ENCODE measurements at places on chromosomes 5 and 9. TPM values are rescaled to one million over a fixed set of nuclear protein-coding genes. Genes with fewer than 3 reads are reported as not detected.

- H3K4me3 ChIP-seq = no peak overlapping the region
- no peaks in the 10 kb centered on the region for H3K27me3 ChIP-seq
- no peak for DNase-seq
- peaks cover 31% of the 10 kb centered on the region for H3K4me1 ChIP-seq
- no peaks in the 10 kb centered on the region for H3K36me3 ChIP-seq
- no peak overlapping the region for H3K27ac ChIP-seq
Observed at GRCh38 chr5:142841511-142842265, 71.5 kb downstream of the ARHGAP26 start.

DNA sequence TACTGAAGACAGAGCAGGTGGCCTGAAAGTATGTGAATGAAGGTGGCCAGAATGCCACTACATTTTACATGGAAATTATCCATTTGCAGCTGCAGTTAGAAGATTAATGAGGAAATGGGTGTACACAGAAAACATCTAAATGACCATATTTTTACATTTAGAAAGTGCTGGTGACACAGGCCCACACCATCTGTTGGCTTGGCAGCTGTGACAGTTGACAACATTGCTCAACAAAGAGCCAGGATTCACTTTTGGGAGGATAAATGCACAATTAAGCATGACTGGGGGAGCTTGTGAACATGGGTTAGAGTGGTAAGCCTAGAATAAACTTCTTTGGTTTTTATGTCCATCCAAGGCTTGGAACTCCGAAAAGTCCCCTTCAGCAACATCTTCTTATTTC is 360.5 kb downstream of the KCTD16 start:
- no peaks in the 10 kb centered on the region for H3K27me3 ChIP-seq
- H3K27ac ChIP-seq = no peak overlapping the region
- DNase-seq = no peak
- no peak overlapping the region for H3K4me3 ChIP-seq

GRCh38 chr5:52771343-52772039 is 16.2 kb upstream of the ITGA1 start:
- H3K4me1 ChIP-seq = peaks cover 34% of the 10 kb centered on the region
- peak; percentile 63 for DNase-seq
- no peaks in the 10 kb centered on the region for H3K36me3 ChIP-seq
- no peak overlapping the region for H3K4me3 ChIP-seq

DNA sequence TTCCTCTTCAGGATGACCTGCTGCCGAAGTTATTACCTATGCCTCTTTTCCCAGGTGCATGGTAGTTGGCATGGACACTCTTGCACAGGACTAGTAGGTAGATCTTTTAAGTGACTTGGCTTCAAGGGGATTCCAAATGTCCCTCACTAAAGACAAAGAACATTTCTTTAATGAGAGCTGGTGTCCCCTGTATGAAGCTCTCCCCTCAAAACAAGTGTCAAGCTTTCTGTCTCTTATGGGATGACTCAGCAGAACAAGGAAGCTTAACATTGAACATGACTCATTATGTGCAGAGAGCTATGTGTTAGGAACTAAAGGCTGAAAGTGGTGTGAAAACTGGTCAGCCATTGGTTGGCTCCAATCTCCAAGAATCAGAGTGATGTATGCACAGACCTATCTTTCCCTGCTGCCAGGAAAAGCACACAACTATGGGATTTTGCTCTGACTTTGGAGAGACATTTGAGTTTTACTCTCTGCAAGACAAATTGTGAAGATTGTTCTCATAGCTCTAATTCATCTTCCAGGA is 120.5 kb downstream of the PRDM6 start:
- no peaks in the 10 kb centered on the region for H3K4me1 ChIP-seq
- no peak overlapping the region for H3K4me3 ChIP-seq
- H3K27ac ChIP-seq = no peak overlapping the region
- H3K27me3 ChIP-seq = peaks cover 3% of the 10 kb centered on the region

- H3K4me3 ChIP-seq = no peak overlapping the region
- H3K4me1 ChIP-seq = peaks cover 55% of the 10 kb centered on the region
- no peak overlapping the region for H3K27ac ChIP-seq
- H3K27me3 ChIP-seq = no peaks in the 10 kb centered on the region
Observed at GRCh38 chr9:123684393-123685149, 245.4 kb downstream of the DENND1A start.

GRCh38 chr5:32027093-32027716 is 146.9 kb downstream of the GOLPH3 start:
- no peaks in the 10 kb centered on the region for H3K4me1 ChIP-seq
- H3K27me3 ChIP-seq = no peaks in the 10 kb centered on the region
- no peak overlapping the region for H3K4me3 ChIP-seq
- no peak for DNase-seq
- no peak overlapping the region for H3K27ac ChIP-seq

DNA sequence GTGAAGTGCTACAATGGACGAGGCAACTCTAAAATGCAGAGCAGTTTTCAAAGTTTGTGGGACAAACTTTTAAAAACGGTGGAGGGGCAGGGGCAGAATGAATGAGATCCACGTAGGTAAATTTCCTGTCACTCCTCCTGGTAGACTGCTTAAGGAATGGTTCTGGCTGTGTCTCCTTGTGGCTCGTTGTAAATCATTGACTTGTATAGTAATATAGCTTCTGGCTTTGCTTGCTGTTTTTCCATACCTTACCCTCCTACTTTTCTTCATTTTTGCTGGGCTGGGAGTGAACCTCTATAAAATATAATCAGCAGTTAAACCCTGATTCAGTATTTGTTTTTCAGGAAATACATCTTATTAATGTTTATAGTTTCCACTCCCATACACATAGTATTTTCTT is 235.7 kb downstream of the TUSC1 start:
- H3K4me3 ChIP-seq = no peak overlapping the region
- DNase-seq = no peak
- H3K4me1 ChIP-seq = no peaks in the 10 kb centered on the region
- H3K27ac ChIP-seq = no peak overlapping the region
- H3K36me3 ChIP-seq = no peaks in the 10 kb centered on the region

DNA sequence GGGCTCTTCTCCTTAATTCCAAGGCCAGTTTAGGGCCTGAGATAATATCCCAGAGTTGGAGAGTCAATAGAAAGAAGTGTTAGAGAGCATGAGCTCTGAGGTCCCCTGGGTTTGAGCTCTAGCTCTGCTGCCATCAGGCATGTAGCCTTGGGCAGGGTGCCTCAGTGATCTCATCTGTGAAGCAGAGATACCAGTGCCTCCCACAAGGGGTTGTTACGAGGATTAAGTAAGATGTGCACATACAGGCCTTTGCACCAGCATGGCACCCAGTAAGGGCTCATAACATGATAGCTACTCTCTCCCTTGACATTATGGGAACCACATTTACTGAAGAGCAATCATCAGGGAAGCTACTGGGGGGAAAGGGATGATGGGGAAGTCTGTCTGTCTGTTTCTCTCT is 265.7 kb downstream of the HSPA4 start:
- no peak overlapping the region for H3K27ac ChIP-seq
- H3K4me3 ChIP-seq = no peak overlapping the region
- DNase-seq = no peak

DNA sequence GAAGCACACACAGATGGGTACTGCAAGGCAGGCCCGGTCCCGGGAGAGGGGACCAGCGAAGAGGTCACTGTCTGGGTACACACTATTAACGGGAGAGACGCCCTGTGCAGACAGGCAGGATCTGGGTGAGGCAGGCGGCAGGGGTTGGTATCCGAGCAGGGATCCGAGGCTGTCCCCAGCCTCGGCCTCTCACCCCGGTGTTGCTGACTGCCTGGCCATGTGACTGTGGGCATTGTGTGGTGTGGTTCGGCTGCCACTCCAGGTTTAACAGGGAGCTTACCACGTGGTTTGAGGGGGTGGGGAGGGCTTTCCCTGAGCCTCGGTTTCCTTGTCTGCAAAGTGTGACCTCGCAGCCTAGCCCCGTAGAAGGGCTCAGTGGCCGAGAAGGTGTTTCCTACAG is 11.1 kb upstream of the RALGDS start:
- no peaks in the 10 kb centered on the region for H3K27me3 ChIP-seq
- H3K36me3 ChIP-seq = peaks cover 17% of the 10 kb centered on the region
- no peak for DNase-seq

GRCh38 chr9:98530806-98531386 is 177.8 kb downstream of the GABBR2 start:
- H3K27ac ChIP-seq = no peak overlapping the region
- peaks cover 6% of the 10 kb centered on the region for H3K27me3 ChIP-seq
- no peak for DNase-seq
- H3K4me1 ChIP-seq = no peaks in the 10 kb centered on the region
- H3K4me3 ChIP-seq = no peak overlapping the region

- H3K36me3 ChIP-seq = no peaks in the 10 kb centered on the region
- no peak overlapping the region for H3K4me3 ChIP-seq
- H3K27ac ChIP-seq = no peak overlapping the region
- H3K27me3 ChIP-seq = peaks cover 6% of the 10 kb centered on the region
- peaks cover 5% of the 10 kb centered on the region for H3K4me1 ChIP-seq
- DNase-seq = no peak
Observed at GRCh38 chr5:96629774-96630173, 32.4 kb upstream of the CAST start.

- H3K4me3 ChIP-seq = no peak overlapping the region
- H3K36me3 ChIP-seq = peaks cover 39% of the 10 kb centered on the region
- H3K27me3 ChIP-seq = no peaks in the 10 kb centered on the region
- H3K4me1 ChIP-seq = peaks cover 27% of the 10 kb centered on the region
- DNase-seq = no peak
Observed at GRCh38 chr5:139597134-139597533, 36.0 kb downstream of the UBE2D2 start.

- DNase-seq = no peak
- no peaks in the 10 kb centered on the region for H3K36me3 ChIP-seq
- H3K27ac ChIP-seq = no peak overlapping the region
- H3K4me1 ChIP-seq = no peaks in the 10 kb centered on the region
- H3K4me3 ChIP-seq = no peak overlapping the region
Observed at GRCh38 chr9:107118863-107119624, 164.0 kb upstream of the RAD23B start.

DNA sequence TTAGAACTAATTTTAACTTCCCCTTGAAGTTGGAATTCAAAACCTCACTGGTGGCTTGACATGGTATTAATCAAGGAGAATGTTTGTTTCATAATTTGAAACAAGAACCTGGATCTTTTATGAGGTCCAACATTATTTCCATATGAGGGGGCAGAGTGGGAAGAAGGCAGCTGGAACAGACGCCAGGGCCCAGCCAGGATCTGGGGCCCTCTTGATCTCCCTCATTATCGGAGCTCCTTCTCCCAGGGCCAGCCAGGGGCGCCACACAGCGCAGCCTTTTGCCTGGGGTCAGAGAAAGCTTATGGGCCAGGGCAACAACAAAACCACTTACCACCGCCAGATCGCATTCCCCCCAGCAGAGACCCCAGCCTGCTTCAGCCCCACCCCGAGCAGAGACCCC is 27.1 kb upstream of the NKD2 start:
- H3K4me3 ChIP-seq = no peak overlapping the region
- peaks cover 17% of the 10 kb centered on the region for H3K27me3 ChIP-seq
- H3K4me1 ChIP-seq = peaks cover 16% of the 10 kb centered on the region
- DNase-seq = no peak

DNA sequence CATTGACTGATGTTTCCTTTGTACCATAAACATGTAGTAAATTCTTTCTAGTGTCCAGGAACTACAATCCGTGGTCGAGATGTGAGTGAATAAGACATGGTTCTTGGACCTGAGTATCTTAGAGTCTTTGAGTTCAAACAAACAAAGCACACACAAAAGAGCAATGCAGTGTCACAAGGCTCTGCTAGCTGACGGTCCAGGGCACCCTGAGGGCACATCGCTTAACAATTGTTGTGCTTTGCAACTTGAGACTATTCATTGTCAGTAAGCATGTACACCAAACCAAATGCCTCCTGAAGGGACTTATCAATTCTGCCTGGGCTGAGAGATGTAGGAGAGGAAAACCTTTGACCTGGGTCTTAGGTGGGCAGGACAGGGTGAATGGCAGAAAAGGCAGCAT is 84.8 kb downstream of the CAMK4 start:
- peak overlapping the region; percentile 42 for H3K27ac ChIP-seq
- peaks cover 2% of the 10 kb centered on the region for H3K36me3 ChIP-seq
- H3K27me3 ChIP-seq = no peaks in the 10 kb centered on the region
- DNase-seq = no peak
- H3K4me1 ChIP-seq = peaks cover 51% of the 10 kb centered on the region

- H3K4me3 ChIP-seq = no peak overlapping the region
- H3K27ac ChIP-seq = no peak overlapping the region
Observed at GRCh38 chr9:134742822-134743535, 101.4 kb downstream of the COL5A1 start.

DNA sequence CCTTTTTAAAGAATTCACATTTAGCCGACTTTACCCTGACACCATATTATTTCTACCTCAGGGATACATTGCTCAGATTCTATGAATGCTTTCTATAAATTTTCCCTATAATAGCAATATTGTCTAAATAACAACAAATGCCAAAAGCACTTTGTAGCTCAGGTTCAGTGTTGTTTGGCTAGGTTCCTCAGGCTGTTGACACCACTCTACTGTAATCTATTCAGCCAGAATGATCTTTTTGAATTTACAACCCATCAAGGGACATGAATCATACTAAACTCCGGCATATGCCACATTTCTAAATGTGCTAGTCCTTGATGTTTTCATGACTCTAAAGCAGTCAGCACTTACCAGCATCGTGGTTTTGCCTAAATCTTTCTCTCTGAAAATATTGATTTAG is 641.5 kb upstream of the CDH10 start:
- H3K4me1 ChIP-seq = no peaks in the 10 kb centered on the region

GRCh38 chr5:112563169-112563826 is 144.2 kb upstream of the EPB41L4A start:
- no peak overlapping the region for H3K27ac ChIP-seq
- no peak overlapping the region for H3K4me3 ChIP-seq
- H3K4me1 ChIP-seq = no peaks in the 10 kb centered on the region

DNA sequence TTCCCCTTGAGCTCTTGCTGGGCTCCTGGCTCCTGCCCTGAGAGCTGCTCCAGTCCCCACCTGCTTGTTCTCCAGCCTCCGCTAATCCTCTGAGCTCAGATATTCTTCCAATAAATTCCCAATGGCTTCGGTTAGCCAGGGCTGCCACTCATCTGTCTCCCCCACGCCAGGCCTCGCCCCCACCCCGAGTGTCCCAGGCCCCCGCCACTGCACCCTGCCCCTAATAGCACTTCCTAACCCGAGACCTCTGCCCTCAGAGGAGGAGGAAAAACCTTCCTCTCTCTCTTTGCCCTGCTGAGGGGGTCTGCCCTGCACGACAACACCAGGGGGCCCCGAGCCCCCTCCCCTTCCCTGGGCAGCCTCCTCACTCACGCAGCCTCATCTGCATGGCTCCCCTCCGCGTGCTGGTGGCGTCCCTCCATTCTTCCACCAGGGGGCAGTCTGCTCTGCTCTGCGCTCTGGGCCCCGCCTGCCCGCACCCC is 5.4 kb upstream of the LCN15 start:
- H3K4me1 ChIP-seq = peaks cover 19% of the 10 kb centered on the region
- H3K36me3 ChIP-seq = no peaks in the 10 kb centered on the region
- no peak overlapping the region for H3K4me3 ChIP-seq
- H3K27ac ChIP-seq = no peak overlapping the region
- H3K27me3 ChIP-seq = peaks cover 7% of the 10 kb centered on the region
- peak; percentile 82 for DNase-seq

GRCh38 chr9:129023036-129023907 is 4.9 kb downstream of the SH3GLB2 start:
- H3K4me3 ChIP-seq = no peak overlapping the region
- H3K36me3 ChIP-seq = peaks cover 3% of the 10 kb centered on the region
- H3K4me1 ChIP-seq = peaks cover 24% of the 10 kb centered on the region
- DNase-seq = no peak
- H3K27me3 ChIP-seq = no peaks in the 10 kb centered on the region
- no peak overlapping the region for H3K27ac ChIP-seq

The CRHBP gene
- total RNA-seq = 0.27 TPM

The MOB3B gene
- total RNA-seq = 0.80 TPM

The RAB24 gene
- total RNA-seq = 10.9 TPM

The IL13 gene
- 3.9 TPM for total RNA-seq

The AGXT2 gene
- not detected for total RNA-seq

The RAD17 gene
- total RNA-seq = 27.7 TPM

All from activated CD4-positive, alpha-beta T cell treated with anti-CD3 and anti-CD28 coated beads for 36 hours (primary cell).